ENCODE measurements at places on chromosomes 7 and 10.
A peak's percentile ranks its signal among the peaks of the same experiment; 100 is the strongest.

DNA sequence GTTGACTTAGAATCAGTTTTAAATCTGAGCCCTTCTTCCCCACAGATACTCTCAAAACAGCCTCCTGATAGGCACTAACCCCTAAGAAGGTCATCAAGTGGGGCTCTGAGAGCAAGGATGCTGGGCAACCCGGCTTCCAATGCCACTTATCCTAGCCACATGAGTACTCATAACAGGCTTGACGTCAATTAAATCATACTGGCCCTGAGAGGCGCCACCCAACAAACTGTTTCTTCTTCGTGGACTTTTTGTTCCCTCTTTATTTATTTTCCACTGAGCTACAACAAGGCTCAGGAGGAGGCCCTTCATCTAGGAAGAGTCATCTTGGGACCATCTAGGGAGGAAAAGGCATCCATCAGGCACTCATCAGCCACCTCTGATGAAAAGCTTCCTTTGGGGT, 255.9 kb downstream of the KCNMA1 start:
- DNase-seq: peak; percentile 59

- DNase-seq: no peak
Observed at GRCh38 chr7:44064791-44065430, 456 bp downstream of the PGAM2 start.

- DNase-seq: no peak
Observed at GRCh38 chr7:127959770-127960169, 71.5 kb downstream of the LRRC4 start.

- DNase-seq: no peak
Observed at GRCh38 chr10:50396491-50397311, 145.4 kb upstream of the ASAH2 start.

- DNase-seq: no peak
Observed at GRCh38 chr7:32587411-32587948, 92.2 kb downstream of the AVL9 start.

GRCh38 chr7:47609803-47610452, 28.0 kb upstream of the TNS3 start:
- no peak for DNase-seq

DNA sequence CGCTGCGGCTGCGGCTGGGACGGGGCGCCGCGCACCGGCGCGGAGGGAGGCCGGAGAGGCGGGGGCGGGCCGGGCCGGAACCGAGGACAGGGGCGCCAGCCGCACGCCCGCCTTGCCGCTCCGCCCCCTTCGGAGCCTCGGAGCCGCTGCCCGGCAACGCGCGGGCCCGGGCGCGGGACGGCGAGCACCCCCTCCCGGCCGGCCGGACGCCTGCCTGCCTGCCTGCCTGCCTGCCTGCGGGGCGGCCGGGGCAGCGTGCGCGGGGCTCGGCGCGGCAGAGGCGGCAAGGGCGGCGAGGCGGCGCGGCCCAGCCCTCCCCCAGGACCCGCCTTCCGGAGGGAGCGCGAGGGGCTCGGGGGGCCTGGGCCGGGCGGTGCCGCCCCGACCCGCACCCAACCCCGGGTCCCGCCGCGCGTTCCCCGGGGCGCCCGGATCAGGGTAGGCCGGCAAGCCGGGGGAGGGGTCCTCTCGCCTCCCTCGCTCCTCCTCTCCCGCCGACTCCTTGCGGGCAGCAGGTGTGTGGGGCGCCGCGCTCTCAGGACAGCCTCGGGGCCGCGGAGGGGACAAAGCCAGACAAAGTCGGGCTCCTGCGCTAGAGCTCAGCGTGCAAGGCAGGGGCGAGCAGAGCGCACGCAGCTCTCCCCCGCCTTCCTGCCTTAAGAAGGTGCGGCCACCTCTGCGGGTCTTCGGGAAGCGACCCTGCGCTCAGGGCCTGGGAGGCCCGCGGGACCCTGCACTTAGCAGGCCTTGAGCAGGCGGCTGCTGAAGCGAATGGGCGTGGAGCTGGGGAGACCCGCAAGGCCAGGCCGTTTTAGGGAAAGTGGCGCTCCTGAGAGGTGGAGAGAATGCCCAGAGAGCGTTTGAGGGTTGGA, at the start of gene KIAA1549:
TSS of gene KIAA1549 (minus strand) at position 58 of the 872 bp plus-strand sequence. CDS start 120 bp downstream, outside the sequence.
- peak; percentile 68 for DNase-seq

GRCh38 chr10:36281831-36282331, 639.8 kb upstream of the FZD8 start:
- no peak for DNase-seq

DNA sequence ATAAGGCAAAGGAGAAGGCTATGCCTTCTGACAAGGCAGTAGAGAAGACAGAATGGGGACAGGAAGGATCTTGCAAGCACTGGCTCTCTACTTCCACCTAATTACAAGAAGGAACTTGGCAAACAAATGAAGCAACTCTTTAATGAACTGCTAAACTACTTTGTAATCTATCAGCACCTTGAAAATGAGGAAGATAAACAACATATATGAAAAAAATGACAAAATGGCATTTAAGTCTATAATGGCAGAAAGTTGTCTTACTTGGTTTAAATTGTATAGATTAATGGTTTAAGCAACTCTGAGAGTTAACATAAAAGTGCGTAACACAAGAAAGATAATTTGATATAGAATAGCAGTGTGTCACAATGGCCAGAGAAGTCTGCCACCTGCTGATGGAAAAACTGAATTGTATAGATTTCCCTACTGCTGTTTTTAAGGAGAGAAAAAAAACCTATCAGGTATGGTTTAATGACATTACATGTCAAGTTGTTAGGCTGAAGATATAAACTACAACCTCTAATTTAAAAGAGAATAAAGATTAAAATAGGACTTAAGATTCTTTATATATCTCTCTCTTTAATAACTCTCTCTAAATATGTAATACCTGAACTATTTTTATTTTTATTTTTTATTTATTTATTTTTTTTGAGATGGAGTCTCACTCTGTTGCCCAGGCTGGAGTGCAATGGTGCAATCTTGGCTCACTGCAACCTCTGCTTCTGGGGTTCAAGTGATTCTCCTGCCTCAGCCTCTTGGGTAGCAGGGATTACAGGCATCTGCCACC, 11.8 kb downstream of the NT5C3A start:
- DNase-seq: no peak

DNA sequence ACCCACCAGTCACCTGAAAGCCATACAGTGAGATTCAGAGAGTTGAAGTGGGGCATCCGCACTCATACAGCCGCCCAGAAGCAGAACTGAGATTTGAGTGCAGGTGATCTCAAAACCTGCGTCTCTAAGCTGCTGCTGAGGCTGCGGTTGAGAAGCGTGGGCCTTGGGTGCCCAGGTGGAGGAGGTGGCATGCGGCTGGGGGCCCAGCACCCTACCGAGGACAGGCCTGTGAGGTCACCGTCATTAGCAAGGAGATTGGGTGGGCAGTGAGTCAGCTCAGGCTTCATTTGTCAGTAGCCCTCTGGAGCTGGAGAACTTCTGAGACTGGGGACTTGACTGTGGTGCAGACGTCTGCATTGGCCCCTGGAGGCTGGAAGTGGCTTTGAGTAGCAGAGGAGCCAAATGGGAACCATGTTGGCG, 29.8 kb downstream of the ZMIZ1 start:
- no peak for DNase-seq

DNA sequence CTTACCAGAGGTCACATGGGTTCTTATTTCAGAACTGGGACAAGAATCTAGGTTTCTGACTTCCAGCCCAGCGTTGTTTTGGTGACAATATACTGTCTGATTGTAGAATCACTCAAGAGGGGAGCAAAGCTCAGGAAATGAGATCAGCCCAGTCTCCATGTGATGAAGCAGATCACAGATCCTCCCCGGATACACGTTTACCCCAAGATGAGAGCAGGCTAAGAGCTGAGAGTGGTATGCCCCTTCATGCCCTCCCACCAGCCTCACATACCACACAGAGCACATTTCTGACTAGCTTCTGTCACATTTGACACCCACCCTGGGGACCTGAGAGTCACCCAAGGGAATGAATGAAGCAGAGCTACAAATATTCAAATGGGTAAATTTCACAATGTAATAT, 27.1 kb upstream of the PRKCQ start:
- no peak for DNase-seq

DNA sequence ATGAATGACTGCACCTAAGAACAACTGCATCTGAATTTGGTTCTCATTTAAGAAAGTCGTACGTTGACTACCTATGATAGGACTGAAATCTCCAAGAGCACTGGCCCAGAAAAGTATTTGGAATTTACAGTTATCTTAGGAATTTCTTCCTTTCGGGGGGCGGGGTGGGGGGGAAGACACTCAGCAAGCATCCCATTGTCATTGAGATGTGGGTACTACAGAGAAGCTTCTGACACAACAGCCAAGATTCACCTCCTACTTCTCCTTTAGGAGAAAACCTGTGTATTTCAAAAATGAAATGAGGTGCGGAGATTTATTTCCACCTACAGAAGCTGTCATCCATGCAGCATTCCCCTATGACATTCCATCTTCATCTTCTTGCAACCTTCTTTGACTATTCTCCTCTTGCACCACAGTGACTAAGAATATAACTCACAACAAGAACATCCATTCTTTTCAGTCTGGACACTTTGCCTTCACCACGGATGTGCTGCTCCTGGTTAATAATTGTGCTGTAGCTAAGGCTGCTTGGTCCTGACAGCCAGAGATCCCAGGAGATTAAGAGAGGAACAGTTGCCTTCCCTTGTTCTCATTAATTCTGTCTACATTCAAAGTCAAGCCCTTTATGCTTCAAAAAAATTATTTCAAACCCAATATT, 98.4 kb upstream of the FRMD4A start:
- DNase-seq: no peak

DNA sequence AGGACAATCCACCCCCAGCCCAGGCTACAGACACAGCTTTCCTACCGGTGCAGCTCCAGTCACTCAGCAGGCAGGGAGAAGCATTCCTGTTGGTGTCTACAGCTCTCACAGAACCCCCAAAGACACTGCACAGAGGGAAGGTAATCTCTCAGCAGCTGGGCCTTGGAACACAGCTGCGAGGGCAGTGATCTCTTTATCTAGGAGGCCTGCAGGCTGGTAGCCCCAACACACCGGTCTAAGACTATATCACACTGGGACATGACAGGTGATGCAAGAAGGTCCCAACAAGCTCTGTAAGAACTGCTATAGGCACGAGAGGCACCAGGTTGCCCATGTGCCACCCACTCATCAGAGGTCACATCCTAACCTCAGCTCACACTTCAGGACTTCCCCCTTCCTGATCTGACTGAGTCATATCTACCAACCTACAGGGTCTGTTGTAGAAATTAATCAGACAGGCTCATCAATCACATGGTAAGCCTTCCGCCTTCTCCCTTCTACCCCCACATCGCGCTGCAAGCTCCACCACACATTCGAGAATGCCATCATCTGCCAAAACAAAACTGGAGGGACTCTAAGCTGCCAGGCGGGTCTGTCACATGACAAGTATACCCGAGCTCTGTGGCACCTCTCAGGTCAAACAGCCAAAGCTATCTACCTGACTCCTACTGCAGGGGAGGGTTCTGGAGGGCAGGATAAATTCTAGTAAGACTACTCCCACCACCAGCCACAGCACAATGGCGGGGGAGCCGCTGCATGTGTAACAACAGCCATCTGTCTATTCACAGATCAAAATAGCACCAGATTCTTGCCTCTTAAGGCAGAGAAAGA, 26.1 kb downstream of the FAM53B start:
- no peak for DNase-seq

GRCh38 chr7:108848486-108848885, 278.8 kb downstream of the DNAJB9 start:
- no peak for DNase-seq

DNA sequence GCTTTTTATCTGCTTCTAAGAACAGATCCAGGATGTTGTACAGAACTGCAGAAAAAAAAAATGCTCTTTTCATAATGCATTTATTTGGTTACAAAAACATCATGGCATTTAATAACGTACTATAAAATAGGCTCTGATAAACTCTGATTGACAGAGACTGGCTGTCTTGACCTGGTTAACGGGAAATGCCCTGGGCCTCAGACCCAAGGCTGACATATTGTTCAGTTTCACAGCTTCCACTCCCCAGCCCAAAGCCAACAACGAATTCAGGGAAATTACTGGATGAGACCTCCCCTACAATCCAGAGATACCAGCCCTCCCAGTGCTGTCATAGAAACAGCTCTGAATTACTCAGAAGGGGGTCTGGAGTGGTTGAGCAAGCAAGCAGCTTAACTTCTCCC, 260.1 kb downstream of the CREB5 start:
- DNase-seq: no peak

- no peak for DNase-seq
Observed at GRCh38 chr7:156984174-156984891, 26.1 kb downstream of the MNX1 start.

GRCh38 chr10:106873770-106874603, 290.5 kb downstream of the SORCS1 start:
- no peak for DNase-seq

DNA sequence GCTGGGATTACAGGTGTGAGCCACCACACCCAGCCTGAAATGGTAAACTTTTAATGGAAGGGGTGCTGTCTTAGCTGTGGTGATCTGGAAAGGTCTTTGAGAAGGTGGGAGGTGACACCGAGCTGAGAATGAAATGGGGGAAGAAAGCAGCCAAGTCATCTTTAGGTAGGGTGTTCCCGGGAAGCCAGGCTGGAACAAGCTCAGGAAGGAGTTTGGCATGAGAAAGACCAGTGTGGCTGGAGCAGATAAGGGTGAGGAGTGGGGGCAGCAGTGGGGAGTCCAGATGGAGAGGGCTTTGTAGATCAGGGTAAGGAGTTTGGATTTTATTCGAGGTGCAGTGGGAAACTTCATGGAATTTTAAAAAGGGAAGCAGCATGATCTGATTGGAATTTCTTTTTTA, 30.0 kb downstream of the KIFBP start:
- DNase-seq: no peak

GRCh38 chr7:18145160-18145559, 117.5 kb upstream of the PRPS1L1 start:
- DNase-seq: no peak

- DNase-seq: peak; percentile 88
Observed at GRCh38 chr10:12129222-12130111, at the start of gene SEC61A2. SEC61A2 (plus strand) TSS chr10:12129677; CDS start chr10:12129788, 111 bp downstream.

DNA sequence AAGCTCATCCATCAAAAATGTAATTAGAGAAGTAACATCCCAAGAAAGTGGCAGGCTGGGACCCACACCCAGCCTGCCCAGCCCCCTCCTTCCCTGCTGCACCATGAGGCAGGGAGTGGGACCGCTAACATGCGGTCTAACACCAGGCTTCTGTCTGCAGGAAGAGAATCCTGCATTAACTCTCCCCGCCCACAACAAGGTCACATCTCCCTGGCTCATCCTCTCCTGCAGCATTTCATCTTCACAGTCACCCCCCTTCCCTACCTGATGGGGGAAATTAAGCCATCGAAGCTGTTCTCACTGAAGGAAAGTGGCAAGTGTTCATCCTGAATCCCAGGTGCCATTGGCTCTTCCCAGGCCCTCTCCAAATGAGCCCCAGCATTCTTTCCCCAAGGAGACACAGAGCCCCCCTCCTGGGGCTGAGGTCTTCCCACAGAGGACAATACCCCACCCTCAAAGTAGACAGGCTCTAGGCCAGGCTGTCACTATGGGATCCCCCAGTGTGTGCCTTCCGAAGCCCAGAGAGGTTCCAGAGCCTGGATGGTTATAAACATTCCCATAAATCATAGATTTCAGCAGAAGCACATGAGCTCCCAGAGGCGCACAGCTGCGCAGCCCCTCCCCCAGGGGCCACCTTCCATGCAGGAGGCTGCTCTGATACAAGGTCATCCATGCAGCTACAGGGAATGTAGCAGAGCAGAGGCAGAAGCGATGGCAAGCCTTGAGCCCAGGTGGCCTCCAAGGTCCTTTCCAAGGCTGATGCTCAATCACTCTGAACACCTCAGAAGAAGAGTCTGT, 148.0 kb downstream of the OAT start:
- no peak for DNase-seq

All from NCI-H187 (cell line).